ENCODE measurements at places on chromosomes 16 and 17. TPM values are rescaled to one million over a fixed set of nuclear protein-coding genes. Genes with fewer than 3 reads are reported as not detected.

The ASPHD1 gene
- total RNA-seq = 0.38 TPM

The GLIS2 gene
- total RNA-seq = 31.4 TPM

The APOBR gene
- total RNA-seq = 0.51 TPM

The VTN gene
- 48.2 TPM for total RNA-seq

The GAST gene
- not detected for total RNA-seq

The KRT24 gene
- not detected for total RNA-seq

The RPGRIP1L gene
- total RNA-seq = 2.8 TPM

The MYH2 gene
- total RNA-seq = 0.22 TPM

The ITGA2B gene
- total RNA-seq = 1.7 TPM

The HS3ST2 gene
- 0.22 TPM for total RNA-seq

The CCDC200 gene
- not detected for total RNA-seq

The HBQ1 gene
- not detected for total RNA-seq

The KRT39 gene
- total RNA-seq = not detected

The ARL4D gene
- 4.4 TPM for total RNA-seq

The GPRC5C gene
- 31.7 TPM for total RNA-seq

The PRSS21 gene
- not detected for total RNA-seq

The C16orf74 gene
- 0.51 TPM for total RNA-seq

- peak; percentile 38 for DNase-seq
Measured at GRCh38 chr17:73697872-73698271, 53.6 kb upstream of the SDK2 start.

GRCh38 chr17:329784-330420 is 22.7 kb downstream of the RPH3AL start:
- DNase-seq = peak; percentile 74

DNA sequence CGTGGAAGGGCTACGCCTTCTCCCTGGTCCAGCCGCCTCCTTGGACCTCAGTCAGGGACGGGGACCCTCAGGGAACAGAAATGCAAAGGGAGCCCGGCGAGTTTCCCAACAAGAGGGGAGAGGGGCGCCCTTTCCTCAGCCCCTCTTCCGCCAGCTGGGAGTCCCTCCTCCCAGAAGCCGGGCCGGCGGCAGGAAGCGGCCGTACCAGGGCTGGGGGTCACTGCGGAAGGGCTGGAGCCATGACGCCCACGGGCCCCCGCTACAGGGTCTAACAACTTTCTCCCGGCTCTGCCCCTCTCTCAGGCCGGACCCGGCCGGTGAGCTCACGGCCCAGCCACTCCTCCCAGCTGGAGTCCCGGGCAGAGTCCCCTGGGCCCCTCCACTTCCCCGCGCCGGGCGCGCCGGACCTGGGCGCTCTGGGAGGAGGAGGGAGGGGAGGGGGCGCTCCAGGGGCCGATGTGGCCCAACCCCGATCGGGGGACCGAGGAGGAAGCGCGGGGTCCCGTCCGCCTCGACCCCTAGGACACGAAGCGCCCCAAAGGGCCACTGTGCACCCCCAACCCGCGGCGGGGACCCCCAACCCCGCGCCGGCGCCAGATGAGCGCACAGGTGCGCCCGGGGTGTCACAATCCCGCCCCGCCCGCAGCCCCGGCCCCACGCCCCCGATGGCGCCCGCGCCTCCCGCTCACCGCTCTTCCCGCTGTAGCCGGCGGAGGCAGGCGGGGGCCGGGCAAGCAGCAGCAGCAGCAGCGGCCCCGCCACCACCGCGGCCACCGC is 578 bp downstream of the PGAP6 start:
- DNase-seq = no peak

GRCh38 chr17:36623281-36623680 is 21.9 kb downstream of the MRM1 start:
- no peak for DNase-seq

GRCh38 chr16:73095885-73096421 is 48.0 kb upstream of the ZFHX3 start:
- DNase-seq = no peak

DNA sequence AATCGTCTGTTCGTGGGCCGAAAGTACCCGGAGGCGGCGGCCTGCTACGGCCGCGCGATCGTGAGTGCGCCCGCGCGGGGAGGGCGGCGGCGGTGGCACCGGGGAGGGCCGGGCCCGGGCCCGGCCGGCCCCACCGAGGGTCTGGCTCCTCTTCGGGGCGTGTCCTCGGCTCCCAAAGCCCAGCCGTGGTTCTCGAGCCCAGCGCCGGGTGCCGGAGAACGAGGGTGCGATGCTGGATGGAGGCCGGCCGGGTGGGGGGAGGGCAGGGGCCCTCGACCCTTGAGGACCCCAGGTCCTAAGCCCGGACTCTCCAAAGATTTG is 375 bp downstream of the STUB1 start:
- DNase-seq = no peak

DNA sequence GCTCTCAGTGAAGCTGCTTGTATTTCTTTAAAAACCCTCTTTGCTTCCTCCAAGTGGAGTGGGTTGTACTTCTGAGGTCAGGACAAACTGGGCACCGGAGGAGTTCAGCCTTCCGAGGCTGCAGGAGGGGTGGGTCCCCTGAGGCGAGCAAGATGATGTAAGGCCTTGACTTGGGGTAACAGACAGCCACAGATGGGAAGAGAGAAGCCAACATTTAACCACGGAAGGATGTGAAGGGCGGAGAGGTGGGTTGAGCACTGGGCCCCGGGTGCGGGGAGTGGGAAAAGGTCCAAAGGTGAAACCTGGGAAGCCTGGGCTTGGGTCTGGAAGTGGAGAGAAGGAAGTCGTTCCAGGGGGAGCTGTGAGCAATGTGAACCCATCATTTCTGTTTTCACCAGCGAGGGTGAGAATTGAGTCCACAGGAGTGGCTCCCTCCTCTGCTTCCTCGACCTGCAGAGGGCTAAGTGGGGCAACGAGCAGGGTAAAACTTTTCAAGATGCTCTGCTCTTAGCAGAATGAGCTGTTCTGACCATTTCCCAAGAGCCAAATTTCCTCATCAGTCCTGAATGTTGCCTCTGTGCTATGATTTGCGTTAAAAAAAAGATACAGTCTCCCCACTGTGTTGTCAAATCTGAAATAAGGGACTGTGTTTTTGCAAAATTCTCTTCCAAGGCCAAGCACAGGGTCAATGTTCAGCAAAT is 137.7 kb upstream of the CRHR1 start:
- DNase-seq = no peak

DNA sequence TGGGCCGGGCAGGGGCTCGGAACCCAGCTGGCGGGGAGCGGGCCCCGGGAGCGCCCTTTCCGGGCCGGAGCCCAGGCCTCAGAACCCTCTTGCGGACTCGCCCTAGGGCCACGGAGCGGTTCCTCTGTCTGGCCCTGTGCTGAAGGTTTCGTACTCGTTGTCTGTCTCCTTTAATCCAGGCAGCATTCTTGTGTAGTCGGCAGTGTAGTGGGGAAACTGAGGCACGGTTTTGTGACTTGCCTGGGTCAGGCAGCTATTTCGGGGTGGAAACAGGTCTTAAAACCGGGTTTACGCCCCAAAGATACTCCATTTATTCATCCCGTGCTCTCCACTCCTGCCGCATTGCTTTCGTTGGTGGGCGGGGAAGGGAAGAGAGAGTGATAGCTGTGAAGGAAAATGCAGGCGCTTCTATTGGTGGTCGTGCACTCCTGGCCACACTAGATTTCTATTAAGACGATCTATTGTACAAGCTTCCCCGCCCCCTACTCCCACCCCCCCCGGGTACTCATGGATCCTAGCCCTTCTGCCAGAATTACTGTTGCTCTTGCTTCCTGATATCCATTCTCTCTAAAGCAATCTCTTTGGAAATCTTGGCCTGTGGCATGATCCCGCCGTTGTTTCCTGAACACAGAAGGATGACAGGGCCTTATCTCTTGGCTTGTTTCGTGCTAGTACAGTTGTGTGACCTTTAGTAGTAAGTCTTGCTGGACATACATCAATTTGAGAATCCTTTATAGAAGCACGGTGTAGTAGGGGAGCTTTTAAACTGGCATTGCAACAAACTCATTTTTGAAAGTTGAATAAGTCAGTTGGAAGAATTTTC is 751 bp downstream of the DCAF7 start:
- DNase-seq = no peak

DNA sequence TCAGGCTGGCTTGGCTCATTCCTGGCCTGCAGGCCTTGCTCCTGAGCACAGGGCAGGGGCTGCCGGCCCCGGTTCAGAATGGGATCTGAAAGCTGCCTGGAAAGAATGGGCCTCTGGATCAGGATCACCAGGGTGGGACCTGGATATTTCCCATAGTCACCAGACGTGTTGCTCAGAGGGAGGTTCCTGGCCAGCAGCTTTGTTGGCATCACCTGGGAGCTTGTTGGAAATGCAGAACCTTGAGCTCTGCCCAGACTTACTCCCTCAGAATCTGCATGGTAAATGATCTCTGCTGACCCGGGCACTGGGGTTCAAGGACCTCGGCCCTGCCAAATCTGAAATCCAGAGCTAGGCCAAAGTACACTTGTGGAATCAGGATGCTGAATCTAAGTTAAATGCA is 29.5 kb upstream of the MED9 start:
- no peak for DNase-seq

DNA sequence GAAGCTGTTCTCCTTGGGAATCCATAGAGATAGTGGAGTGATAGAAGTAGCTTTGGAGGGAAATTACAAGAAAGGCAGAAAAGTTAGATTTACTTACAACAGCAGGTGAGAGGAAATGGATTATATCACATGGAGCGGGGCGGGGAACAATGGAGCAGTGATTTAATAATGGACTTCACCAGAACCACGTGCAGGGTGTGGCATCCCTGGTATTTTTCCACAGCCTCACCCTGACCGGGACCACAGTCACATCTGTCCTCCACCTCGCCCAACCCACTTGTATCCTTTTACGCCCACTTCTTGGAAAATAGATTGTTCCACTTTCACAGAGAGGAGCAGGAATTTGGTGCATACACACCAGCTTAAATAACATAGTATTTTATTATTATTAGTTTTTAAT is 15.9 kb upstream of the CYB5B start:
- no peak for DNase-seq

DNA sequence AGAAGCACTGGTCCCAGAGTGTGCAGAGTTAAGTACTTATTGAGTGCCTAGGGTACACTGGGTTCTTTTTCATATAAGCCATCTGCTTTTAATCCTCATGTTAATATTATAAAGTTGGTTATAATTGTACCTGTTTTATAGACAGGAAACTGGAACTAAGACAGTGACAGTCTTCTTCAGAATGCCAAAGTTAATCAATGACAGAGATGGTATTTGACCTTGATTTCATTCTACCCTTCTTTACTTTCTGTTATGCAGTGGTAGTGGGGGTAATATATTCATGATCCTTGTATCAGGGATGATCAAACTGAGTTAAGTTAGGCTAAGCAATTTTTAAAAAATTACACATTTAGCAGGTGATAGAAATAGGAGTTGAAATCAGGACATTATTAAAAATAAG is 108.6 kb upstream of the GOT2 start:
- no peak for DNase-seq

DNA sequence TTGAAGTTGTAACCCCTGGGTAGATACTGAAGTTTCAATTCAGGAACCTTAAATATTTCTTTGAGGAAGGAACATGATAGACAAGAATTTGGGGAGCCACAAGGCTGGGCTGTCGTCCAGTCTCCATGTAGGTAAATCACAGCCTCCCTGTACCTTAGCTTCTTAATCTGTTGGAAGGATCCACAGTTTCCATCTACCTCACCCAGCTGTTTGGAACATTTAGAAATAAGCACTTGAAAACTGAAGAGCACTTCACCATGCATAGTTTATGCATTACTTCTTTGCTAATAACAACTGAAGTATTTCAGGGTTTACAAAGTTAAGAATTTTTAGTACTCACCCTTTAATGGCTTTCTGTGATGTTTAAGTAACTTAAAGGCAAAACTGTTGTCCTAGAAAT is 17.2 kb downstream of the TXNDC11 start:
- DNase-seq = no peak

DNA sequence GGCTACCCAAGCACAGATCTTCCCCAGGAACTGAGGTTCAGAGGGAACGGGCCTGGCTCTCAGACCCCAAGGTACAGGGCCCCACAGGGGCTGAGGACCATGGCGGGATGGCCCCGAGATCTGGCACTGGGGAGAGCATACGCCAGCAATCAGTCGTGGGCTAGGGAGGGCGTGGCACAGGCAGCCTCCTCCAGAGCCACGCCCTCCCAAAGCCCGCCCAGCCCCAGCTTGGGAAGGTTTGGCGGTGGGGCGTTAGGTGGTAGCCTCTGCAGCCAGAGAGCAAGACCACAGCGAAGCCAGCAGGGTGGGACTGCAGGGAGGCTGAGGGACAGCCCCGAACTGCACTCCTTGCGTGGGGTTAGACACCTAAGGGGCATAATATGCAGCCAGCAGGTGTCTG is 11.6 kb downstream of the WNT9B start:
- no peak for DNase-seq

- no peak for DNase-seq
Measured at GRCh38 chr16:68718590-68718989, 18.5 kb upstream of the CDH1 start.

DNA sequence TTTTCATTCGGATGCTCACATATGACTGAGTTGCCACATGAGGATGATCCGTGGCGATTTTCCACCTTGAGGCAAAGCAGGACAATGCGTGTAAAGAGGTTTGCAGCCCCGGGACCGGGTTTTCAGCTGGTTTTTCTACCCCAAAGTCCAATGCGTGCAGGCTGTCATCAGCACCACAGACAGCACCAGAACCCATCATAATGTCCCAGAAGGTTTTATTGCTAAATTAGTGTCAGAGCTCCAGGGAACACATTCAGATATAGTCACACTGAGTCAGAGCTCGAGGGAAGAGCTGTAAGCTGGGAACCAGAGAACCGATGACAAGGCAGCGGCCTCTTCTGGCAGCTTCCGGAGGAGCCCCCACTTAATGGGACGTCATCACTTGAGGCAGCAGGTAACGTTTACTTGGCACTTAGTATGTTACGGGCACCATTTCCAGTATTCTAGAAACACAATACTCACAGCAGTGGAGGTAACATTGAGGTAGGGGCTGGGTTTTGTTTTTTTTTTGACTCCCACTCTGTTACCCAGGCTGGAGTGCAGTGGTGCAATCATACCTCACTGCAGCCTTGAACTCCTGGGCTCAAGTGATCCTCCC is 8.9 kb upstream of the NAGPA start:
- DNase-seq = peak; percentile 39

DNA sequence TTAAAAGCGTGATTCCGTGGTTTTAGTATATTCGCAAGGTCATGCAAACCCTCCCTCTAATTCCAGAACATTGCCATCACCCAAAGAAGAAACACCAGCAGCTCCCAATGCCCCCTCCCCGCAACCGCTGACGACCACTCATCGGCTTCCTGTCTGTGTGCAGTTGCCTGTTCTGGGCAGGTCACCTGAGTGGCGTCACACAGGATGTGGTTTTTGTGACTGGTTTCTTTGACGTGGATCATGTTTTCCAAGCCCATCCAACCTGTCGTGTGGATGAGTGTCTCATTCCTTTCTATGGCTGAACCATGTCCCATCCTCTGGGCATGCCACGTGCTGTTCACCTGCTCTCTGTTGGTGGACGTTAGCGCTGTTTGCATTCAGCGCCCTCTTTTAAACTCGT is 8.2 kb upstream of the ATP2C2 start:
- no peak for DNase-seq

GRCh38 chr17:67992548-67993152 is 3.6 kb downstream of the C17orf58 start:
- DNase-seq = no peak
